Breast epithelium (tissue), 4 donors: ENCODE measurements at places on chromosomes 2 and 18. TPM values are rescaled to one million over a fixed set of nuclear protein-coding genes. Genes with fewer than 3 reads are reported as not detected.

VWC2L gene
- total RNA-seq = 0.15 TPM

CYTIP gene
- total RNA-seq = 18.7 TPM

SERPINB11 gene
- not detected for total RNA-seq

UPP2 gene
- 0.16 TPM for total RNA-seq

PLB1 gene
- 5.6 TPM for total RNA-seq

CCDC142 gene
- 10.6 TPM for total RNA-seq

HOXD3 gene
- total RNA-seq = 4.8 TPM

IKZF2 gene
- 22.0 TPM for total RNA-seq

BMP10 gene
- total RNA-seq = not detected

IMPA2 gene
- 26.2 TPM for total RNA-seq

SLC4A3 gene
- 2.1 TPM for total RNA-seq

MAP2 gene
- total RNA-seq = 18.6 TPM

POTEC gene
- not detected for total RNA-seq

ZBTB7C gene
- total RNA-seq = 5.6 TPM

DNAH7 gene
- 10.5 TPM for total RNA-seq

IL1F10 gene
- not detected for total RNA-seq

PRSS56 gene
- not detected for total RNA-seq

CNRIP1 gene
- total RNA-seq = 35.7 TPM

CCDC74B gene
- total RNA-seq = 2.7 TPM
